ENCODE measurements at places on chromosomes 11 and 22.

GRCh38 chr11:129322941-129323340 lies 52.7 kb upstream of the BARX2 start:
- DNase-seq = no peak

DNA sequence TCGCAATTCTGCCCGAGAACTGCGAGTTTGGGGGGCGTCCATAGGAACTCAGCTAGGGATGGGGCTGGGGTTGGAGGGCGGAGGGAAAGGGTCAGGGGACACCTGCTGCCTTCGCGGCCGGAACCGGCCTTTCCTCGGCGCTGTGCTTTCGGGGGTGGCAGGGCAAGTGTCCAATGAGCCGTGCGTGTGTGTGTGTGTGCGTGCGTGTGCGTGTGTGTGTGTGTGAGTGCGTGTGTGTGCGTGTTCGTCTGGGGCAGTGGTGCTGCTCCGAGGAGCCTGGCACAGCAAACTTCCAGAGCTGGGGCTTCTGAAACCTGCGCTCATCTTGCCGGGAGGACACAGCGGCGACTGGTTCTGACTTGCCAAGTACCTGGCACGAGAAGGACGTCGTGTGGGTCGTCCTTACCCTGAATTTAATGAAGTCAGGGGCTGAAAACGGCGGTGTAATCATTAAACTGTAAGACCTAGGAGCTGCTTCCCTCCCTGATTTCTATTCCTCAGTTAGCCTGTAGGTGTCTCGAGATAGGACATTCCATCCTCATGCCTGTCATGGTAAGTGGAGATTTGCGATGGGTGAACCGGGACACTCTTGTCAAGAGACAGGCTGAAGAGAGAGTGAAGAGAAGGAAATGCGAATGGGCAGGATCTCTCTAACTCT lies 27.0 kb upstream of the AMOTL1 start:
- no peak for DNase-seq

DNA sequence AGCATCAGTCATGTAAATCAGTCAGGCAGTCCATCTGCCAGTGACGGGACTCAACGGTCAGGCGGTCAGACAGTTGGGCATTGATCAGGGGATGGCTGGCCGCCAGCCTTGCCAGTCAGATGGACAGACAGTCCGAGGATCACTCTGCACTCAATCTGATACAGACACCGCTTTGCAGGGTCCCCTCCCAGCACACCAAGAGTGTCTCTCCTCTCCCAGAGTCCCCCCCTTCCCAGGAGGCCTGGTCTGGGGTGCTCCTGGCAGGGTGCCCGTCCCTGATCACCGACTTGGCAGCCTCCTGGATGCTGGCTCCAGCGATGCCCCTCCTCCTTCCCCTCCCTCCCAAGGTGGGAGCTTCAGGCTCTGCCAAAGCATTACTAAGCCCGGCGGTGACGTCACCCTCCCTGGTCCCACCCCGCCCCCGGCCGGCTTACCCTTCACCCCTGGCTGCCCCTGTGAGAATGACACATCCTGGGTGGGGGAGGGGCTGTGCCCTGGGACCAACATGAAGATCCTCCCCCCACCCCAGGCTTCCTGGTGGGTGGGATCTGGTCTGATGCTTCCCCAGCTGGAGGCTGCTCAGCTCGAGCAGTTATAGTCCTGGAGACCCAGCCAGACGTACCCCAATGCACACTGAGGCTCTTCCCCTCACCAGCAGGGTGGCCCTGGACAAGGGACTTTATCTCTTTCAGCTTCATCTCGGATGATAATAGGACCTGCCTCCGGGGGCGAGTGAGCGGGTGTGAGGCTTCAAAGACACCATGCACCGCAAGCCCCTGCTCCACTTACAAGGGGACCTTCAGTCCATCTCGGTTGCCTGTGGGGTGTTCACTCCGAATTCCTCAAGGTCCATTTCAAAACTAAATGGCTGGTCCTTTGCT lies 69.2 kb downstream of the CD82 start:
- DNase-seq = peak; percentile 85

DNA sequence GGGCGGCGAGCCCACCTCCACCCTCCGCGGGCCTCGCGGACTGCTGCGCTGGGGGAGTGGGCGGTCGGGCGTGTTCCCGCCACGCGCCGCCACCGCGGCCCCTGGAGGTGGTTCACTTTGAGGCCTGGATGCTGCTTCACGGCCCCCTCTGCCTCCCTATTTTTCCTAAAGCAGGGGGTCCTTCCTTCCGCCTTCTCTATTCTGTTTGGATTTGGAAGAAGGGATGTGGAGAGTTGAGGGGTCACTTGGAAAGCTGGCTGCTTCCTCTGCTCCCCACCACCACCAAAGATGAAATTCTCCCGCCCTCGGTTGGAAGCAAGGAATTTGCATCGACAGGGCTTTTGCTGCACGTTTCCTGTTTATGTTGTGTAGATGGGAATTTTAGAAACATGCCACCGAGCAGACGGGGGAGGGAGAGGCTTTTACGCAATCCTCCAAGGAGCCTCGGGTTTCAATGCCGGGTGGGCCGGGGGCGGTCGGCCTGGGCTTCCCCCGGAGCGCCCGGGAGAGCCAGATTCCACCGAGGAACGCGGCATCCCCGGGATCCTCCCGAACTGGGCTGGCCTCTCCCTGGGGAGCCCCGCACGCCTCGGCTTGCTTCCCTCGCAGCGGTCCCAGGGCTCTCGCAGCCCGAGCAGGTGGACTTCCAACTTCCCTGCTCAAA lies 403 bp upstream of the SBF2 start:
- peak; percentile 77 for DNase-seq

DNA sequence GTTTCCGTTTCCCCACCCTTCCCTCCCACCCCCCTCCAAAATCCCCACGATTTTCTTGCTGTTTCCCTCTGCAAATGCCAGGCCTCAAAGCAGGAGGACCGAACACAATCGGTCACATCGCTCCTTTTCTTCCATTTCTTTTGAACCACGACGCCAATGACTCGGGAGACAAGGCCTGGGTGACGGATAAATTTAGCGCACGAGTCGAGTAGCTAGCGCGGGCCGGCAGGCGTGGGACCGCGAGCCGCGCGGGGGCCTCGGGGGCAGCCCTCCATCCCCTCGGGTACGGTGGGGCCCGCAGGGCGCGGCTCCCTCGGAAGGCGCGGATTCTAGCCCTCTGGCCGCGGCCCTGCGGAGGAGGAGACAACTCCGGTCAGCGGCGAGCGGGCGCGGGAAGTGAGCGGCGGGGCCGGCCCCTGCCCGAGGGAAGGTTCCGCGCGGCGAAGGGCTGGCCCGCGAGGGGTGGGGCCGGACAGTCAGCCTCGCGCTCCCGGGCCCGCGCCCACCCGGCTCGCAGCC lies 414 bp downstream of the JOSD1 start:
- DNase-seq = peak; percentile 87
